ENCODE measurements at places on chromosomes 4 and X. TPM values are rescaled to one million over a fixed set of nuclear protein-coding genes. Genes with fewer than 3 reads are reported as not detected.

Gene GDPD2
- total RNA-seq = not detected

Gene GIMD1
- not detected for total RNA-seq

DNA sequence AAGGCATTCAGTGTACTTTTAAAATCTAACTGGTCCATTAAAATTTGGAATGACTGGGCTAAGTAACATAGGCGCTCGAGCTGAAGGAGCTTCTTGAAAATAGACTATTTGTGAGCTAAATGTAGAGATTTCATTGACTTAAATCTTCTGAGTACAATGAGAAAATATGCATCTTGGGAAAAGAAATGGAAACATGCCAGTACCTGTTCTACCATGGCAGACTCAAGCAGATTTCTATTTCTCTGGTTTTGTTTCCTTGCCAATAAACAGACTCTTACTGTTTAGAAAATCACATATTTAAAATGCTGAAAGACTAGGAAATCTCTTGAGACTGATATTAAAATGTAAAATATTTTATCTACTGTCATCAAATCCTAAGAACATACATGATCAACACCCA lies 678.1 kb downstream of the FAT4 start:
- DNase-seq = peak; percentile 10

DNA sequence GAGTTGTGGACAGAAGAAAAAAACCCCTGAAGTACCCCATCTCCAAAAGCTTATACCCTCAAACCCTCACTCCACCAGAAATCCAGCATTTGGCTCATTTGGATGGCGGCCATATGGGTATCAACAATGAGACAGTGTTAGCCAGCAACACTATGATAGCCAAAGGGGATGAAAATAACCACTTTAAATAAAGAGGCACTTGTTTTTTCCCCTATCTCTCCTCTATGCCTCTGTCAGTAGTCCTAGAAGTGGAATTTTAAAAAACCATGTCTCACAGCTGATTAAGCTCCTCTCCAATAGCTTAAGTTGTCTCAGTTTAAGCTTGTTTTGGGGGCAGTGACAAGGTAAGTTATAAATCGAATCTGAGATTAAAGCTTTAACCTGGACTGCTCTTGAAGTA lies 124.0 kb downstream of the MOSPD2 start:
- no peak for DNase-seq

DNA sequence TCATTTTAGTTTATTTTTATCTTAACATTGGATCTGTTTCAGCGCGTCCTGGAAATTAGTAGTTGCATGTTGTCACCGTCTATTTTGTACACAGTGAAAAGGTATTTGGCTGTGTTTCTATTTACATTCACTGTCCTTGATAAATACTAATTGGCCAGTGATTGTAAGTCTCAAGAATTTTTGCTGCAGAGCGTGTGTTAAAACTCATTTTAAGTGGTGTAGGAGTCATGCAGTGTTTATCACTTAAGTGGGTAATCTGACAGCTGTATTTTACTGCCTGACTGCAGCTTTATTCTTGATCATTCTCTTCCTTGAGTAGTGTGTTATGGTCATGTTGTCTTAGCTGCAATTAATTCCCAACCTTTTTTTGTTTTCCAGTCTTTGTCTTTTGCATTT lies 9.8 kb downstream of the GUCY1A1 start:
- no peak for DNase-seq

GRCh38 chrX:120463241-120463640 lies 5.9 kb downstream of the LAMP2 start:
- DNase-seq = peak; percentile 45

GRCh38 chrX:69152417-69152841 lies 12.8 kb downstream of the PJA1 start:
- no peak for DNase-seq

DNA sequence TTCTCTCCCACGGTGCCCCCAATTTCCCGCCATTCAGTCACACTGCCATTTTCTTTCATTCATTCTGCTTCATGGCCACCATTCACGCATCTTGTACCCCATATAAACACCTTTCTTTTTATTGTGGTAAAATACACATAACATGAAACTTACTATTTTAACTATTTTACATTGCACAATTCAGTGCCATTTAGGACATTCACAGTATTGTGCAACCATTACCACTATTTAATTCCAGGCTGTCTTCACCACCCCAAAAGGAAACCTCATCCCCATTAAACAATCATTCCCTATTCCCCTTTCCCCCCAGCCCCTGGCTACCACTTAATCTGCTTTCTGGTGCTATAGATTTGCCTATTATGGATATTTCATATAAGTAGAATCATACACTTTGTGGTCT lies 15.9 kb downstream of the SPACA5 start:
- DNase-seq = no peak

DNA sequence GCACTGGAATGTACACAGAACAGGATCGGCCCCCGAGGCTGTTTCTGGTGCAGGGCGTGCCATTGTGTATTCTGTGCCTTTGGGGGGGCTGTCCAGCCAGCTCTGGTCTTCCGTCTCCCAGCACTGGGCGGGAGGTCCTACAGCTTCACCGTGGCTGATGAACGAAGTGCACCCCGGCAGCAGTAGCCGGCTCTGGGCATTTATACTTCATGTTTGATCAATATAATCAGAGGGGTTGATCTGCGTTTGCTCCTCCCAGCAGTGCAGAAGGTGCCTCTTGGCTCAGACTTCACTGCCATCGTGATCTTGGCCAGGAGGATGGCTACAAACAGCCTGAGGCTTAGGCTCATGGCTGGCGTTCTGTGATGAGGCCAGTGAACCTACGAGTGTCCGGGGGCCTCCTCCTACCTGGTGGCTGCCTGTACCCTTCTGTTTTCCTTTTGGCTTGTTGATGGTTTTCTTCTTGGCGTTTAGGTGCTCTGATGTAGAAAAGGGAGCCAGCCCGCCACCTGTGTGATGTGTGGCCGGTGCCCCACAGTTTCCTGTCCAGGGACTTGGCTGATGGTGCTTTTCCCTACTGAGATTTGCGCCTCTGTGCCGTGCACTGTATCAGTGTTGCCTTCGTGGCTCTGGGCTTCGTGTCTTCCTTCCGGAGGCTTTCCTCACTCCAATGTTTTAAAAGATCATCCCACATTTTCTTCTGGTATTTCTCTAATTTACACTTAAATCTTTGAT lies 31.2 kb upstream of the HGFAC start:
- DNase-seq = no peak

- peak; percentile 40 for DNase-seq
These were observed 100.3 kb upstream of the GUCY1A1 start for GRCh38 chr4:155566354-155566753.

DNA sequence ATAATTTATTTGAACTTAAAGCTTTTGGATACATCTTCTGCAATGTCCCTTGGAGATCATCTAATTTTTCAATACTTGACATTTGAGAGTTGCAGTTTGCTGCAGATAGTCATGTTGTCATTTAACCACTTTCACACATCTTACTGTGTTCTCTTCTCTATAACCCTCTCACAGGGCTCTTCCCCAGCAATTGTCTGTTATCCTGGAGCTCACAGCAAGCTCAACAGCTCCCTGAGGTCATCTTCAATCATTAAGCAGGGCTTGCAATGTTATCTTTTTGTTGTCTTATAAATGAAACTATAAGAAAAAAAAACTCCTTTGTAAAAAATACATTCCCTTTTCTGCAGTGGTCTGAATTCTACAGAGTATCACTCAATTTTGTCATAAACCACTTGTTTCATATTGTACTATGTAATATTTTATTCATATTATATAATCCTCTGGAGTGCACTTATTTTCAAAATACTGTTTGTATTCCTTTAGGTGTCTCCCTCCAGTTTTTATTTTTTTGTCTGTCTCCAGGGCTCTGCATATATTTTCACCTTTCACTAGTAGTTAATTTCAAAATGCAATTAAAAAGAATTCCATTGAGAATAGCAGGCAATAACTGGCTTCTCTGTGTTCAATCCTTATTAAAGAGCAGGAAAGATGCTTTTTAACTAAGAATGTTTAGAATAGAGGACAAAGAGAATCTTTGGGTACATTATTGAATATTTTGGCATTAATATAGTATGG lies 106.3 kb upstream of the ARSJ start:
- DNase-seq = no peak

- DNase-seq = peak; percentile 56
These were observed 4.8 kb upstream of the FBXL5 start for GRCh38 chr4:15659768-15660570.

DNA sequence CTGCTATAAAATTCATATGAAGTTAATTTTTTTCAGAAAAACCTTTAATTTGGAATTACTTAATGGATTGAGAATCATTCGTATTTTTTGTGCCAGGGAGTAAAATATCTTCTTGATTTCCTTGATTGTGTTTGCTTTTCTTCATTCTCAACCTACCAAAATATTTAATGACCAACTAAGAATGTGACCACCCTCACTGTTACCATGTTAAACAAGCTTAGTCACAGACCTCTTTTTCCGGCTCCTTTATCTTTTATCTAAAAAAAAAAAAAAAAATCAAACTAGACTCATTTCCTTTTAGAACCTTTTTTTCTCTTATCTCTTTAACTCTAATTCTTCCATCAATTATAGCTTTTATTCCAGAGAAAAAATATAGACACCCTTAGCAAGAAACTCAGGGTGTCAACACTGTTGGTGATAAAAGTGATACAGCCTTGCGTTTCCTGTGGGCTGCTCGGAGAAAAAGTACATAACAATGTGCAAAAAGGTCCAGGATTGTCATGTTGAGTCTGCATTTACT lies 20.6 kb upstream of the HPGDS start:
- DNase-seq = no peak
